ENCODE measurements at places on chromosomes 4 and X.

DNA sequence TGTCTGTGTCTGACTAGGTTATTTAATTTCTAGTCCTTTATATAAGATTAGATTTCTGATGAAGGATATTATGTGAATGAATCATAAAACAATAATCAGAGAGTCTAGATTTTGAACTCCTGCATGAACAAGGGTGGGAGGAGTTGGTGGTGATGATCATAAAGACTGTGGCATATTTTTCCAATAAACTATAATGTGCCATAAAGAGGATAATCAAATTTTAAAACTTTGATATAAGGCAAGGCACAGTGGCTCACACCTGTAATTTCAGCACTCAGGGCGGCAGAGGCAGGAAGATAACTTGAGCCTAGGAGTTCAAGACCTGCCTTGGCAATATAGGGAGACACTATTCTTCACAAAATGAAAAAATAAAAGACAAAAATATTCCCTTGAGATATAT, 473.3 kb downstream of the GABRG1 start:
- no peak for DNase-seq

DNA sequence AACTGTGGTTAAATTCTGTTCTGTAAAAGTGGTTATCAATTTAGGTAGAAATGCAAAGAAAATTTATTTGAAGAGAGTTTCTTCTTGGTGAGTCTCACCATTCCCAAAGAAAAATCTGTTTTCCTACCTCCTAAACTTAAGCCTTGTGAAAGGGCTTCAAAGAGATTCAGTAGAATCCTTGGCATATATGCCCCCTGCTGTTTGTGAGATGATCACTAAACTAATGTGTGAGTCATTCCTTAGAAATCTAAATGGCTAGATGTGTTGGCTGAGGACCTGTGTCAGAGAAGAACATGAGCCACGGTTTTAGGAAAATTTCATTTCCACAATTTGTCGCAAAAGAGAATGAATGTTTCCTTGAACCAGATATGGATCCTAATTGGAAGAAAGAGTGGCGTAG, 260.9 kb downstream of the SLC7A11 start:
- DNase-seq: no peak

GRCh38 chr4:145283909-145284308, 103.5 kb upstream of the OTUD4 start:
- no peak for DNase-seq

DNA sequence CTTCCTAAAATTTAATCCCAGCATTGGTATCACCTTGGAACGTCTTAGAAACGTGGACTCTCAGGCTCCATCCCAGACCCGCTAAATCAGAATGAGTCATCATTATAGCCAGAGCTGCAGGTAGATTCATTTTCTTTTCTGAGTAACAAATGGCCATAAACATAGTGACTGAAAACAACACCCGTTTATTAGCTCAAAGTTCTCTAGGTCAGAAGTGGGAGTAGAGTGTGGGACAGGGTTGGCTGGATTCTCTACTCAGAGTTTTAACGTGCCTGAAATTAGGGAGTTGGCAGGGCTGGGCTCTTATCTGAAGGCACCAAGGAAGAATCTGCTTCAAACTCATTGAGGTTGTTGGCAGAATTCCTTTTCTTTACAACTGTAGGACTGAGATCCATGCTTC, 101.8 kb upstream of the C1QTNF7 start:
- no peak for DNase-seq

DNA sequence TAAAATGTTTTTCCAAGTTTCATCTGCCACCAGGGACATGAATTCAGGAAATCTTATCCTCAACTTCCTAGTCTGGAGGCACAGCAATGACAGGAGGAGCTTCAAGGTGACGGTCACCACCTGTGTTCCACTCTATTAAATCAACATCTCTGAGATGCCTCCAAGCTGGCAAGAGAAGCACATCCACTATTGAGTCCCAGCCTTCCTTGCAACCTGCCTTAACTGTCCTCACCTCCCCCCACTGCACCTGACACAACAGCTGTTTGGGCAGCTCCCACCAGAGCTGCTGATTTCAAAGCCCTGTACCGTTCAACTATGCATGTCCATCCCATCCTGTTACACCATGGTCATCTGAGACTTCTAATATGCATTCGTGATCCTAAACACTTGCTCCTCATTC, 123.4 kb downstream of the COL25A1 start:
- DNase-seq: no peak

DNA sequence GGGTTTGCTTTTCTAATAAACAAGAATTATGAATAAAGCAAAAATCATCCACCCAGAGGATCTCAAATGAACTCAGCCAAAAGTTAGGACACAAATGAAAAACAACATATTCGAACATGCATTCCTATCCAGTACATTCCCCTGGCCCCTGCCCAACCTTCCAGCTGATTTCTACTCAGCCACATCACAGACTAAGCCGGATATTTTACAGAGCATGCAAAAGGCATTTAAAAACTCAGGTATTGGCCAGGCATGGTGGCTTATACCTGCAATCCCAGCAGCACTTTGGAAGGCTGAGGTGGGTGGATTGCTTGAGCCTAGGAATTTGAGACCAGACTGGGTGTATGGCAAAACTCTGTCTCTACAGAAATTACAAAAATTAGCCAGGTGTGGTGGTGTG, 54.6 kb downstream of the RELL1 start:
- DNase-seq: no peak

GRCh38 chrX:136797787-136798186, 17.1 kb upstream of the ARHGEF6 start:
- DNase-seq: no peak

- no peak for DNase-seq
Observed at GRCh38 chr4:83170952-83171399, 56.4 kb upstream of the PLAC8 start.

DNA sequence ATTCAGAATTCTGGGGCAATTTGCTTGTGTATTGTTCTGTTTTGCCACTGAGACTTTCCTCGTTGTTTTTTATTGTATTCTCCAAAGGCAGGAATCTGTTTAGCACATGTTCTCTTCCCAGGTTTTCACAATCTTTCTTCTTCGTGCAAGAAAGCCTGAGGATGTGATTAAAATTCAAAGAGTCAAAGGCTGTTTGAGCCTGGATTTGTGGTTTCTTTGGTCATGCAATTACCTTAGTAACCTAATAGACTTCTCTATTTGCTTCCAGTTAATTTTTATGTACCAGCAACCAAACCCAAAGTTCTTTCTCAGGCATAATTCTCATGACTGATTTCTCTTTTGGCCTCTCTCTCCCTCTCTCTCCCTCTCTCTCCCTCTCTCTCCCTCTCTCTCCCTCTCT, 1420.1 kb upstream of the TENM3 start:
- DNase-seq: no peak

DNA sequence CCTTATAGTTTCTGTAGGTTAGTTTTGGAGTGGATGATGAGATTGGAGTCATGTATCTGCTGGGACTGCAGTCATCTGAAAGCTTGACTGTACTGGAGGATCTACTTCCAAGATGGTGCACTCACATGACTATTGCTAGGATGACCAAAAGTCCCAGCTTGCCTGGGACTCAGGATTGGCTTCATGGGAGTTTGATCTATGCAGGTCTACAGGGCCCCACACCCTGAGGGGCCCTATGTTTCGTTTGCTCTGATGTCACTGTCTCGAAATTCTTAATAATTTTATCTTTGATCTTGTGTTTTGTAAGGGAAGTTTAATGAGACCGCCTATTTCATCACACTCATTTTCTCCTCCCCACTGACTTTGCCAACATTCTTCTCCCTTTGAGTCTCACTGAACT, at the start of gene SMIM9:
SMIM9 (minus strand) TSS at position 101 of the 400 bp plus-strand sequence. CDS start 3,806 bp downstream, outside the sequence.
- no peak for DNase-seq

DNA sequence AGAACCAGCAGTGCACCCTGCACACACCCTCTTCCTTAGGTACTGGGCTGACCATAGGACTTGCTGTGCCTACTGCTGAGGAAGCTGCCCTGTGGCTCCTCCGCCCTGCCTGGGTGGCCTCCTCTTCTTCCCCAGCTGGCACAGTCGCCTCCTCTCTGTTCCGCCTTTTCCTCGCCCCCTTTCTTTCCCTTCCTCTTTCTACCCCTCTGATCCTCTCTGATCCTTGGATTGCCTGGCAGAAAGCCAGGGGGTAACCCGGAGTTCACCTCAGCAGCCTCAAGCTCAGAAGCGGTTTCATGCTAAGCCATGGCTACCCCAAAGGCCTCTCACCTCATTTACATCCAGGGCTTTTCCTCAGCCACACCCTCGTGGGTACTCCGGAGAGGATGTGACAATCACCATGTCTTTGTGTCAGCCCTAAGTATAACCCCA, 136.2 kb downstream of the SMIM20 start:
- DNase-seq: no peak

All from BJ (cell line).